ENCODE measurements at places on chromosomes 13 and 19. TPM values are rescaled to one million over a fixed set of nuclear protein-coding genes. Genes with fewer than 3 reads are reported as not detected.

- no peak for DNase-seq
Observed at GRCh38 chr13:25766991-25767390, 284.8 kb downstream of the SHISA2 start.

DNA sequence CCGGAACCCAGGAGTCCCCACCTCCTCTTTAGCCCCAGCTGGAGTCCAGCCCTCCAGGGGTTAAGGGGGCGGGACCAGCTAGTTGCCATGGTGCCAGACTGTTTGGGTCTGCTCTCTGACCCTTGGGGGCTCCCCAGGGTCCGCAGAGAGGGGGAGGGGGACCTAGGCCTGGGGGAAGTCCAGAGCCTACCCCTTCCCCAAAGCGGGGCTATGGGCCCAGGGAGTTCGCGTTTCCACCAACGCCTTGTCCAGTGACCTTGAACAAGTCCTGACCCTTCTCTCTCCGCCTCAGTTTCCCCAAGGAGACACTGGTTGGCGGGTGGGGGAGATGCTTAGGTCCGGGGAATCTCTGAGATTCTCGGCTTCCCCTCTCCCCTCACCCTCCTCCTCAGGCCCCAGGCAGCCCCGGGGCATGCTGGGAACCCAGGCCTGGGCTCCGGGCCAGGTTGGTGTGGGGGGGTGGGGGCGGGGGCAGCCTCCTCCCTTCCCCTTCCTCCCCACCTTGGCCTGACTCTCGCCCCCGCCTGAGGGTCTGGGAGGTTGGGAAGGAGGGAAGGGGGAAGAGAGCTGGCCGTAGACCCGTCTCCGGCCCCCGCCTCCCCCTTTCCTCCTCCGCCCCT lies 2.6 kb upstream of the SPACA6 start:
- DNase-seq, result no peak

- no peak for DNase-seq
Observed at GRCh38 chr19:16473875-16474392, 2.2 kb upstream of the EPS15L1 start.

DNA sequence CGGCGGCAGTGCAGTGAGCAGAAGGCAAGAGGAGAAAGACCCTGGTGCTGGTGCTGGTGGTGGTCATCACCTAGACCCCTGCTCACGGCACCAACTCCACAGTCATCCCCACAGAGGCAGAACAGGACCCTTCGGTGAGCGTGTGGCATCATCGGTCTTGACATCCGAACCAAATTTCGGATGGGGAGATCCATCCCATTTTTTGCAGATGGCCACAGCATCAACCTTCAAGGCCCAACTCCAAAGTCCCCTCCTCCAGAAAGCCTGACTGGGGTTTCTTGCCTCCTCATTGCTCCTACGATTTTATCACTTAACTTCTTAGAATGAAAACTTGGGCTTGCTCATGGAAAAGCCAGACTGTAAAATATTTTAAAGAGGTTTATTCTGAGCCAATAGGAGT lies 8.7 kb upstream of the KLK12 start:
- no peak for DNase-seq

DNA sequence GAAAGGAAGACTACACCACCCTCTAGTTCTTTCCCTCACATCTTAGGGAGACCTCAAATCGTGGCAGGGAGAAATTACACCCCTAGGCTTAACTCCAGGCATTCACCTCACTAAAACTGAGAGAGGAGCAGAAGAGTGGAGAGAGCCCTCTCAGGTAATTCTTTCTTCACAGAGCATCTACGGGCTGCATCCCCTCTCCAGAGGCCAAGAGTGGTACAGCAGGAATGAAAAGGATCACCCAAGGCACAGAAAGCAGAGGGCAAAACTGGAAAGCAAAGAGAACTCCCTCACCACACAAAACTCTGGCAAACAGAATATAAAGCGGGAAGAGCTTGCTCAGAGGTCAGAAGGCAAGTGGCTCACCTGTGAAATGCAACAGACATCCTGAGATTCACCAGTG lies 661.2 kb downstream of the TBC1D4 start:
- DNase-seq, result no peak

P2RY11 gene
- 18.1 TPM for total RNA-seq

- DNase-seq, result no peak
Observed at GRCh38 chr19:34104096-34104495, 68.2 kb upstream of the LSM14A start.

CLEC4G gene
- not detected for total RNA-seq

GRCh38 chr19:33512580-33513137 lies 8.9 kb downstream of the PEPD start:
- DNase-seq, result no peak

DNA sequence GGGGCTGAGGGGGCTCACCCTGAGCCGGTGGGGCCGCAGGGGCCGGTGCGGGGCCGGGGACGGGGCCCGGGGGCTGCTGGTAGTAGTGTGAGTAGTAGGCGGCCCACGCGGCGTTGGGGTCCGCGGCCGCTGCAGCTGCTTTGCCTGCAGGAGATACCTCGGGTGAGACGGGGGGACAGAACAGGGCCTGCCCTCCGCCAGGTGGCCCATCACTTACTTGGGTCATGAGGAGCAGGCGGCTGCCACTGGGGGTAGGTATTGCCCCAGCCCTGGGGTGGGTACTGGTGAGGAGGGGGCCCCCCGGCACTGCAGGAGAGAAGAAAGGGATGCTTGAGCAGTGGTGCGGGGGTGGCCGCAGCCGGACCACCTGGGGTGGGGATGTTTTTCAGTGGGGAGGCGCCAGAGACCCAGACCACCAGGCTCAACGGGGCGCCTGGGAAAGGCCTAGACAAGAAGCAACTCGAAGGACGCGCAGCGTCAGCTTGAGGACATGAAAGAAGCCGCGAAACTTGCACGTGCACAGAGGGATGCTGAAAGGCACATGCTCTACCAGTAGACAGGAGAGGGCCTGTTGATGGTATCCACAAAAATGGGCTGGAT lies 8.9 kb downstream of the KHSRP start:
- DNase-seq, result no peak

DNA sequence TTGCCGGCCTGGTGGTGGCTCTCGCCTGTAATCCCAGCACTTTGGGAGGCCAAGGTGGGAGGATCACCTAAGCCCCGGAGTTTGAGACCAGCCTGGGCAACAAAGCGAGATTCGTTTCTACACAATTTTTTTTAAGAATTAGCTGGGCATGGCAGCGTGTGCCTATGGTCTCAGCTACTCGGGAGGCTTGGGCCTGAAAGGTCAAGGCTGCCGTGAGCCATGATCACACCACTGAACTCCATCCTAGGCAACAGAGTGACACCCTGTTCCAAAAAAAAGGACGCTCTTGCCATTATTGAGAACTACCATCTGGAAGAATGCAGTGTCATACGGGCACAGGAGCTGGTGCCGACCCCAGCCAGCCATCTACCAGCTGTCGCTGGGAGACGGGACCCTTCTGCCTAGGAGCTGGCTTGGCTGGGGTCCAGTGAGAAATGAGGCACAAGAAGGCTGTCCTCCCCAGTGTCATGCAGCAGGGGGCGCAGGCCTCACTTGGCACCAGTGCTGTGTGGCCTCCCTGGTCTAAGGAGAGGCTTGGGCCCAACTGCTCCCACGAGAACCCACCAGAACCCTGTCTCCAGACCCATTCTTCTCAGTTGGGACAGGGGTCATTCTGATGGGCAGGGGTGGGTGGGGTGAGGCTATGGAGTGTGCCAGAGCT lies 12.2 kb upstream of the RELB start:
- peak; percentile 71 for DNase-seq

DNA sequence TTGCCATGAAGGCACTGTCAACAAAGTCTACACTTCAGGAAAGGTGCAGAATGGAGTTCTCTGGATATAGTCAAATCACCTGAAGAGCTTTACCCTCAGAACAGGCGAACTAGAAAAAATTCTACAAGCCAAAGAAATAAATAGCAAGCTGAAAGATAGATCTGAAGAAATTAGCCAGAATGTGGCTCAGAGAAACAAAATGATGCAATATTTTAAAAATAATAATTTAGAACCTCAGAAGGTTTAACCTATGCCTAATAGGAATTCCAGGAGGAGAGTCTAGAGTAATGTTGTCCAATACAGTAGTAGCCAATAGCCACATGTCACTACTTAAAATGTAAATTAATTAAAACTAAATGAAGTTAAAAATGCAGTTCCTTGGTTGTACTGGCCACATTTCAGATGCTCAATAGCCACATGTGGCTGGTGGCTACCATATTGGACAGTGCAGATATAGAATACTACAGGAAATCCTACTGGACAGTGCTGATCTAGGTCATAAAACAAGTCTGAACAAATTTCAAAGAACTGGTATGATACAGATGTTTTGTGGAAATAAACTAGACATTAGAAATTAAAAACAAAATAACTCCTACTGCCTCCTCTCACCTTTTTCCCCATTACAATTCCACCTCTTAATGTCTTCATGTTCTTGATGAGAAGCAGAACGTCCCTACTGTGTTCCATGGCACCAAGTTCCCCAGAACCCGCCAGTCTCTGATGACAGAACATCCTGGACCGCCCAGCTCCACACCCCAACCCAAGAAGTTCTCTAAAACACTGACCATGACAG lies 679 bp upstream of the CDADC1 start:
- no peak for DNase-seq

ADGRE2 gene
- 1.2 TPM for total RNA-seq

- no peak for DNase-seq
Observed at GRCh38 chr19:40502647-40503319, 36.0 kb downstream of the SPTBN4 start.

DNA sequence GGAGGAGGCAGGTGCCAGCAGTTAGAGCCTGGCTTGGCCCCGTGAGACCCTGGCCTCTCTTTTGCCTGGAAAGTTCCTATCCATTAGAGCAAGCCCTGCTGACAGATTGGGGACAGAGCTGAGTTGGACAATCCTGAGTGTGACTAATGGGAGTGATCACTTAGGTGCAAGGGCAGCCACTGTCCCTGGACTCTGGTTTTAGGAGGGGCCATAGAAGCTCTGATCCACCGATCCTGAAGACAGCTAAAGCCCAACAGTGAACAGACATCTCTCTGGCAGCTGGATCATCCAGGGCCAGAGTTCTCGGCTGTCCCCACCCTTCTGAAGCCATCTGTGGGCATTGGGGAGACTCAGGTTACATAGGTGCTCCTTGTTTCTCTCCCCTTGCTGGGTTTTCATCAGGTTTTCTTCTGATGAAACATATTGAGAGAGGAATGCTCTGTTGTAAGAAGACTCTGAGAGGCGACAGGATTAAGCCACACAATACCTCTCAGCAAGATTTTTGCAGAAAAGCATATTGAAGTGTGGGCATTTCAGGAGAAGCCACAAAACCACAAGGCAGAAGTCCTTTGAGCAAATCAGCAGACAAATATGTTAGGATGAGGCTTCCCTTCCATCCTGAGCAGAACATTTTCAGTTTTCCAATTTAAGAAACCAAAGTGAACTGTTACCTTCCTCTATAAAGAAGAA lies 288.0 kb upstream of the MAB21L1 start:
- DNase-seq, result no peak

- DNase-seq, result no peak
Observed at GRCh38 chr19:39082745-39083598, 1.2 kb upstream of the ACP7 start.

GRCh38 chr13:42891591-42891990 lies 100.5 kb downstream of the EPSTI1 start:
- DNase-seq, result no peak

CCNA1 gene
- not detected for total RNA-seq

DNA sequence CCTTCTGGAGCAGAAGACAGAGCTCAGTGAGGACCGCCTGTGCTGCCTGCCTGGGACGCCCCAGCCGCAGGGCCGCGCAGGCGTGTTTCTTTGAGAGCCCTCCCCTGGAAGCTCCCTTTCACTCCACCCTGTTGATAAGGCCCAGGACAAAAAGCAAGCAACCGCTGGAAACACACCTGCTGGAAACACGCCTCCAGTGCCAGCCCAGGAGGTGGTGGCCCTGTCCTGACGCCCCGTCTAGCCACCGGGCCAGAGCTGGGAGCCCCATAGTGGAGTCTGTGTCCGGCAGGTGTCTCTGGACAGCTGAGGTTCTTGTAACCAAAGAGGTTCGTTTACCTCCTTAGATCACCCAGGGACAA lies 173.8 kb downstream of the KATNAL1 start:
- DNase-seq, result no peak

GRCh38 chr13:94609196-94609595 lies 7.5 kb downstream of the GPR180 start:
- no peak for DNase-seq

Data from activated naive CD4-positive, alpha-beta T cell treated with anti-CD3 and anti-CD28 coated beads, Interleukin-2, amount 50 U/mL, for 72 hours (primary cell).